AG09309 (cell line): ENCODE measurements at places on chromosomes 3 and 15.

GRCh38 chr15:68206711-68207151 lies 1.6 kb upstream of the CALML4 start:
- DNase-seq: no peak

DNA sequence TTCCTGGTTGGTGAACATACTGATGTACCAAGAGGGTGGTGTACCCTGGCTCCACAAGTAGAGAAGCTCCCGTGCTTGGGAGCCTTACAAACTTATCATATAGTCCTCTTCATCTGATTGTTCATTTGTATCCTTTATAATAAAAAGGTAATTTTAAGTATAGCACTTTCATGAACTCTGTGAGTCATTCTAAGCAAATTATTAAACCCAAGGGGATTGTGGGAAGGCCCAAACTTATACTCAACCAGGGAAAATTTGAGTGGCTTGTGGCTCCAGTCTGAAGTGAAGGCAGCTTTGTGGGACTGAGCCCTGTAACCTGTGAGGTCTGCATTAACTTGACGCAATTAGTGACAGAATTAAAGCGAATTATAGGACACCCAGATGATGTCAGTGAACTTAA lies 29.0 kb downstream of the TTBK2 start:
- no peak for DNase-seq

- no peak for DNase-seq
Measured at GRCh38 chr3:98556164-98557130, 24.7 kb downstream of the GPR15 start.

- DNase-seq: no peak
Measured at GRCh38 chr15:45126535-45127158, 3.0 kb downstream of the DUOXA1 start.

DNA sequence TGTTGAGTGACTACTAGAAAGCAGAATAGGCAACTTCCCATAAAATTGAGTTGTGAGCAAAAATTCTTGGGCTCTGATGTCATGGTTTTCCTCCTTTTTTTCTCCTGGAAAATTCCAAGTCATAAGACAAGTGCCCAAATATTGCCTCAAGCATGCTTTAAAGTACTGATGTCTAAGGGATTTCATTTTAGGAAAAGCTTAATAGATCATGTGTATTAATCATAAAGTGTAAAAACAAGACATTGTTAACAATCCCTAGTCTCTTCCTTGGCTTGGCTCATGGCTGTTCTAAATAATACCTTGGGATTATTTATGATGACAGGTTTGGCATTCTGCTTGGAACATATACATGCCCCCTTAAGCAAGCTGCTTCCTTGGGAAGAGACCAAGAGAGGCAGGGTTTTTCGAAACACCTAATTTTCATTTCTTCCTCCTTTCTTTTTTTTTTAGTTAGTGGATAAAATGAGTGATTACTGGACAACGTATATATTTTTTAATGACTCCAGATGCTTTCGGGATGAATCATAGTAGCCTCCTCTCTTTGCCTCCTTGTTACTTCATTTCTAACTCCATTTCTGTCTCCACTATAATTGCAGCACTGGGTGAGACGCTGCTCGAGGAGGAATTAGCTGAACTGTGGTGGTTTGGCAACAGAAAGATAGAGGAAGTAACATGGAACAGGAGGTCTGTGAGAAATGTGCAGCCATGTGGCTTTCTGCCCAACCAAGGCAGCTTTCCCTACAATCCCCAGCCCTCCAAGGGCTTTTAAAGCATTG lies 104.9 kb downstream of the TPRG1 start:
- DNase-seq: peak; percentile 79

DNA sequence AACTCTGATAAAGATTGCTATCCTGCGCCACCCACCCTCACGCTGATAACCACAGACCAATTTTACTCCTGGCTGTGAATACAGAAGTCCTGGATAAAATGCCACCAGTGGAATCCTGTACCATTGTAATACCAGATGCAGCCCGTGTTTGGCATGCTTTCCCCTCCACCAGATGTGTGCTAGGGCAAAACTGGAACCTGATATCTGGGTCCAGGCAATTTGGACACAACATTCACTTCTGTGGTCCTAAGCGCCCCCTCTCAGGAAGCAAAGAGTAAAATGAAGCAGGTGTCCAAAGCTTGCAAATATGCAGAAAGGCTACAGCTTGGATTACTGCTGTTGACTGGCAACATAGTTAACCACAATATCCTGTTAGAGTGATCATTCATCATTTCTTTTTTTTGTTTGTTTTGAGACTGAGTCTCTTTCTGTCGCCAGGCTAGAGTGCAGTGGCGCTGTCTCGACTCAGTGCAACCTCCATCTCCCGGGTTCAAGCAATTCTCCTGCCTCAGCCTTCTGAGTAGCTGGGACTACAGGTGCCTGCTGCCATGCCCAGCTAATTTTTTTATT lies 32.8 kb downstream of the LOXL1 start:
- no peak for DNase-seq

DNA sequence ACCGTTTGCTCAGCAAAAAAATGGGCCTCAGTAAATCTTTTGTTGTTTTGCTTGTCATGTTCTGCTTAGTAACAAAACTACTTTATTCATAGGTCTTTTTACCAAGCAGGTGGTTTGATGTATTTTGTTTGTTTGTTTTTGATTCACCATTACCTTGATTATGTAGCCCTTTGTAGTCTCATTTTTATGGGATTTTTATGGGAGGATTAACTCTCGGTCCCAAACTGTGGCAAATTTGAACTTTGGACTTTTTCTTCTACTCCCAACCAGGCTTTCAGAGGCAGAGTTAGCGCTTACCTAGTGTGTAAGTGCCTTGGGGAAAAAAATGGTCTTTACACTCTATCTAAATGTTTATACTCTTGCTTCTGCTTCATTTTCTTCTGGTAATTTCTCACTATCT lies 276.7 kb upstream of the POU1F1 start:
- DNase-seq: no peak
